Activated gamma-delta T cell (primary cell): ENCODE measurements at places on chromosomes 12 and 14.

DNA sequence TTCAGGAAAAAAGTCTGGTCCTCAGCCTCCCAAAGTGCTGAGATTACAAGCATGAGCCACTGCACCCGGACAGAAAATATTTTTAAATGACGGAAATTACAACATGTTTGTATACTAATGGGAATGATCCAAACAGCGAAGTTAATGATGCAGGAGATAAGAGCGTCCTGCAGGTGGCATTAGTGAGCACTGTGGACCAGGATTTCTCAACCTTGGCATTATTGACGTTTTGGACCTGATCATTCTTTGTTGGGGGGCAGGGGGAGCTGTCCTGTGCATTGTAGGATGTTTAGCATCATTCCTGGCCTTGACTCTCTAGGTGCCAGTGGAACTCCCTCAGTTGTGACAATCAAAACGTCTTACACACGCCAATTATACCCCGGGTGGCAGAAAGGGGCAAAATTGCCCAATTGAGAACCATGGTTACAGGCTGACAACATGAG lies 34.1 kb downstream of the SCFD1 start:
- DNase-seq: no peak

DNA sequence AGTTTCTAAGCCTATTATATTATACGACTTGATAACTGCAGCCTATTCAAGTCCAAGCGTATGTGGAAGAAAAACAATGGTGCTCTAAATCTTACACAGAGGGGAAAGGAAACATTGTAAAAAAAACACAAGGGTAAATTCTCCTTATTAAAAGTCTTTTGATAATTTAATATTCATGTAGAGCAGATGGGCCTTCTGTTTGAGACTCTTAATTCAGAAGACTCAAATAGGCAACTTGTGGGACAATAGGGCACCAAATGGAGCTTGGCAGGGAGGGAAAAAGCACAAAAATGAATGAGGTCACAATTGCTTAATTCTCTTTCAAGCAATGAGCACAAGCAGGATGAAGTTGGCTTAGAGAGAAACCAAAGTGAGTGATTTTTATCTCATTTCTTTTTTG lies 159.4 kb downstream of the NELL2 start:
- no peak for DNase-seq

DNA sequence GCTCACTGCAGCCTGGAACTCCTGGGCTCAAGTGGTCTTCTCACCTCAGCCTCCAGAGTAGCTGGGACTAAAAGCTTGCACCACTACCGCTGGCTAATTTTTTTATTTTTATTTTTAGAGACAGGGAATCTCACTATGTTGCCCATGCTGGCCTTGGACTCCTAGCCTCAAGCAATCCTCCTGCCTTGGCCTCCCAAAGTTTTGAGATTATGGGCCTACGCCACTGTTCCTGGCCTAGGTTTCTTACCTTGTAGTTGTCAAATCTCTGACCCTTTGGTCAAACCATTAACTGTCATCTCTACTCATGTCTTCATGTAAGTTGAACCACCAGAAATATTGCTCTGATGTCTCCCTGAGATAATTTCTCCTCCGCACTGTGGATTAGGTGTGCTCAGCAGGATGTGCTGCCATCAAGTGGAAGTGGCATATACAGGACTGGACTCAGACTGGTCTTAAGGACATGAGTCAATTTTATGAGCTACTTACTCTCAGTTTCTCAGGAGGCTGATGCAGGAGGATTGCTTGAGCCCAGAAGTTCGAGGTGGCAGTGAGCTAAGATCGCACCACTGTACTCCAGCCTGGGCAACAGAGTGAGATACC lies 28.5 kb downstream of the ACTR6 start:
- DNase-seq: no peak

DNA sequence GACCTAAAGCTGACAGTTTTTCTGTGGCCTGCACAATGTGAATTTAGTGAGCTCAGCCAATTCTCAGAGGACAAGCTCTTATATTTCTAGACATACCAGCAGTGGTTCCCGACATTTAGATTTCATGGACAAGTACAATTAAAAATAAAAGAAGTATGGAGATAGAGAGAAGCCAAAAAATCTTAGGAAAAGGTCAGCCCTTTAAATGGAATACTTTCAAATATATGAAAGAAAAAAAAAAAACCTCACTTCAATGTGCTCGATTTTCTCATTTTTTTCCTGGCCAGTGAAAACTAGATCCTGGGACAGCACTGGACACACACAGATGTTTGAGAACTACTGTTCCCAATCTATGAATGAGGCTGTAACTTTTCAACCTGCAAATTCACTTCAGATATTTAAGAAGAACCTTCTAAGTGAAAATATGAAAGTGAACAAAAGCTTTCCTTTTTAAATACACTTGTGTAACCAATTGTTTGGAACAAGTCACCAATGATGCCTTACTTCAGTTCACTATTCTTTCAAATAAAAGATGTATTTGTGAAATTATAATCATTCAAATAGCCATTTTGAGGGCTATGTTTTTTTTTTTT lies 109.4 kb downstream of the SLC38A1 start:
- no peak for DNase-seq

- no peak for DNase-seq
Observed at GRCh38 chr12:32467959-32468863, 68.9 kb downstream of the FGD4 start.

DNA sequence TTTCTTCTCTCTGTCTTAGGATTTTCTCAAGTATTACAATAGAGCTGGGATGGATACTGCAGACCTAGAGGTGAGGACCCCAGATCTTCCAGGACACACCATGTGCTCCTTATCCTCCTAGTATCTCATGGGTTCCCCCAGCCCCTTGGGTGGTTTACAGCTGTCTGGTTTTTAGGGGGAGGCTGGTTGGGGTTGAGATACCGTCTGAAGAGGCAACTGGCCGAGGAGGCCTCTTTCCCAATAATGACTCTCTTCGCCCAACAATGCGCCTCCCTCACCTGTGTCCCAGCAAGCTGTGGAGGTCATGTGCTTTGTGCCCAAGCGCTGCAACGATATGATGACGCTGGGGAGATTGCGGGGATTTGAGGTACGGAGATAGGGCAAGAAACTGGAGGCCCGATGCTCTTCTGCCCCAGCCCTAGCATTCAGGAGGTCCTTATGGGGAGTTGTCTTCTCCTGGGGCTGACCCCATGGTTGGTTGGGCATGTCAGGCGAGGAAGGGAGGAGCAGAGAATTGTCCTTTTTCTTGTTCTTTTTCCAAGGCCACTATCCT lies 3.8 kb downstream of the ARHGEF25 start:
- no peak for DNase-seq

GRCh38 chr12:30828686-30829085 lies 73.9 kb upstream of the CAPRIN2 start:
- DNase-seq: no peak

GRCh38 chr14:68652433-68652690 lies 140.5 kb downstream of the ZFP36L1 start:
- DNase-seq: no peak

- no peak for DNase-seq
Observed at GRCh38 chr12:104930388-104931326, 27.4 kb downstream of the SLC41A2 start.

DNA sequence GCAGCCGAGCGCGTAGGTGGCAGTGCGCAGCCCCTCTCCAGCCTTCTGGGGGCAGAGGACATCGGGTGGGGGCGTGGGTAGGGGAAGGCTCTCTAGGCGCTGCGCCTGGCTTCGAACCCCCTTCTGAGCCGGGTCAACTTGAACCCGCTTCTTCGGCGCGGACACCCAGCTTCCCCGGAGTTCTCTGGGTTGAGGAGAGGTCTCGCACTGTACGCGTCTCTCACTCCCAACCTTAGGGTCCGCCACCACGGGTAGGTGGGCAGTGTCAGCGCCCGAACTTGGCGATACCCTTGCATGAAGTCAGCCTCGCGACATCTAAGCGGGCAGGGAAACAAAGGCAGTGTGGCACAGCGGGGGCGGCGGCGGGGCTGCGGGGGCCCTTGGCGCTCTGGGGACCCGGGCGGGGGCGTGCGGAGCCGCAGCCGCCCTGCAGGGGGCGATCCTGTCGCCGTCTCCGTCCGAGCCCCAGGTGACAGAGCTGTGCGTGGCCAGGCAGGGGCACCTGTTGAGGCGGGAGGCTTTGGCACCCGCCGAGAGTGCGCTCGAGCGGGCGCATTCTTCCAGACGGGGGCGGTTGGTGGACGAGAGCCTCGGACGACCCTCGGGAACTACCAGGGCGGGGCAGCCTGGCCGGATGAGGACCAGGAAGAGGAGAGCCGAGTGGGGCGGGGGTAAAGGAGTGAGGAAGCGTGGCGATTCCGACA lies 1.1 kb downstream of the GALNT16 start:
- no peak for DNase-seq

DNA sequence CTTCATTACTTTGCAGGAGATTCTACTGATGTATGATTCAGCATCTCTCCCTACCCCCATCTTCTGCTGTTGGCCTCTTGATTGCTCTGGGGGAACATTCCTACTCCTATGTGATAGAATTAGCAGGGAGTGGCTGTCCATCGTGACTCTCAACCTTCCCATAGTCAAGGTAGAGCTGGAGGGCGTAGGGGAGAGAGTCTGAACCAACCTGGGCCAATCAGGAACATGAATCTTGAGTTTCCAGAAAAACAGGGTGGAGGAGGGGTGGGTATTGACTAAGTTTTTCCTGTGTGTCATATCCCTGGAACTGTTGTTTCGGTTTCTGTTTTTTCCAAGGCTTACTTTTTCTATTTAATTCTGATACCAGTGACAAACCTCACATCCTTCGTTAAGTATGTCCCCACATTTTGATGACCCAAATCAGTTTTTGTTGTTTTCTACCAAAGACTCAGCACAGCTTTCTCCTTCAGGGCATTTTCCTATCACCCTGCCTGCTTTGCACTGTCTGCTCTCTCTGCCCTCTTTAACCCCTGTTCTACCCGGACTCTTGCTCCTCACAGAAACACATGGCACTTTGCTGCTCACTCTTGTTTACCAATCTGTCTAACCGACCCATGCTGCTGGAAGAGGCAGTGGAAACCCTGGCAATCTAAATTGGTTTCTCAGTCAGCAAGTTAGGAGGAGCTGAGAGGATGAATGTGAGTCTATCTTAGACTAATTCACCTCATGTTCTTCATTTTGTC lies 1428.3 kb downstream of the AACS start:
- DNase-seq: no peak

DNA sequence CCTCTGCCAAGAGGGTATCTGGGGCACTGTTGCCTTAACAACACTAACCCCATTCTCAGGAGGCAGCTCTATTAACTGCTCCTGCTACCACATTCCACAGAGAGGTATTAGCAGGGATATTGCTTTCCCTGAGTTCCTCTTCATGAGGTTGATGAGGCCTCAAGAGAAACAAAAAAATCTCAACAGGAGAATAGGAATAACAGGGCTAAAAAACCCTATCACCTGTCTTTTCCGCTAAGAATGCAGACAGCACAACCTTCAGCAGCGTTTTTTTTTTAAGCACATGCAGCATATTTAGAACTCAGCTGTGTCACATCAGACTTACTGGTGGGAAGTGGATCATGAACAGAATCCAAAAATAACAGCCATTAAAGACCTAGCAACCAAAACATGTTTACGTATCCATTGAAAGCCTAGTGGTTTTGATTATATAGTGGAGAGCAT lies 29.2 kb downstream of the ATF7 start:
- DNase-seq: no peak

GRCh38 chr12:53208877-53209463 lies 1.9 kb upstream of the ITGB7 start:
- DNase-seq: no peak

DNA sequence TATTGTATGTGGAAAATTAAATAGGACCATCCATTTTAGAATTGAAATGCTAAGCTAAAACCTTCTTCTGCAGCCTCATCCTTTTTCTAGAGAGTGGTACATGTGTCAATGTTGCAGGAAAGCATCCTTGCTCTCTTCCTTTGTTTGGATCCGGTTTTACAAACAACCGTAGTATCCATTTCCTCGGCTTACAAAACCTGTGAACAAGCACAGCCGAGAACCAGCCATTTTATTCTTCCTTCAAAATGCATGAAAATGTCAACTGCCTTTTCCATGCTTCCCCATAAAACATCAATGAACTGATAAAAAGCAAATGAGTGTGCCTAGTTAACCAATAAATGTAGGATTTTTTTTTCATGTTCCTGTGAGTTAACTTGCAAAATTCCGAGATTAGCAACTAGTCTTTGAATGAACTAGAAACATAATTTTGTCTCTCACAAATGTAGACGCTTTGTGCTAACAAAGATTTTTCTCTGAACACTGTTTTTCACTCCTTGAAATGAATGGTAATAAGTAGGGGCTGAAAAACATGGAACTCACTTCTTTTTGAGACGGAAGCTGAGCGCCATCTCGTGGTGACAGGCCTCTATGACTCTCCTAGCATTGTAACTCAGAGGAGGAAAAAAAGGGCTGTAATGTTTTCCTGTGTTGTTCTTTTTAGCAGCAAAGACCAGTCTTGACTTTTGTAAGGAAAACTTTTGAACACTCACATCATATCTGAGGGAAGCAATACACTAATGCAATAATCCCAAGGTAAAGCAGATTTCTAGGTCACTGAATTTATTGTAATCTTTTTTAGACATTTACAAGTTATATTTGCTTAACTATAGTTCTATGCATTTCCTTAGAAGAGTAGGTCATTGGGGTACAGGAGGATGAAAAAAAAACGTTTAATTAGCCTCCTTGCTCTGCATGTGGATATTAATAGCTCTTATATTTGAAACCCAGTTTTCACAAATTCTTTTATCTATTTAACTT lies 157.4 kb upstream of the FOXG1 start:
- DNase-seq: no peak

- no peak for DNase-seq
Observed at GRCh38 chr12:20620261-20620660, 74.9 kb upstream of the SLCO1C1 start.

- no peak for DNase-seq
Observed at GRCh38 chr12:57130941-57131340, 2.7 kb downstream of the LRP1 start.

GRCh38 chr14:92797935-92798653 lies 4.0 kb downstream of the GOLGA5 start:
- no peak for DNase-seq

GRCh38 chr12:95848575-95849388 lies 10.0 kb upstream of the SNRPF start:
- no peak for DNase-seq

DNA sequence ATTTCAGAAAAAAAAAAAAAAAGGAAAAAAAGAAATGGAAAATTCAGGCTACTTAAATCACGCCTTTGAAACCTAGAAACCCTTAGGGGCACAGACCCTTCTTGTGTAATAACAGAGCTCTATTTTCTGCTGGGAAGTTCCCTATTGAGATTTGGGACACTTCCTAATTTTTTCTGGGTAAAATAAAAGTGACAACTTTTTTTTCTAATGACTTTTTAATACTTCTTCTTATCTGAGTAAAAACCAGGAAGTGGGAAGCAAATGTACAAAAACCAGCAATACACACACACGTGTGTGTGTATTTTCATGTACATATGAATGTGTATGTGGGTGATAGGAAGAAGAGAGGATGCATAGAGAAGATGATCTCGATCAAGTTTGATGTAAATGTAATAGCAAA lies 35.8 kb downstream of the ETV6 start:
- DNase-seq: no peak

DNA sequence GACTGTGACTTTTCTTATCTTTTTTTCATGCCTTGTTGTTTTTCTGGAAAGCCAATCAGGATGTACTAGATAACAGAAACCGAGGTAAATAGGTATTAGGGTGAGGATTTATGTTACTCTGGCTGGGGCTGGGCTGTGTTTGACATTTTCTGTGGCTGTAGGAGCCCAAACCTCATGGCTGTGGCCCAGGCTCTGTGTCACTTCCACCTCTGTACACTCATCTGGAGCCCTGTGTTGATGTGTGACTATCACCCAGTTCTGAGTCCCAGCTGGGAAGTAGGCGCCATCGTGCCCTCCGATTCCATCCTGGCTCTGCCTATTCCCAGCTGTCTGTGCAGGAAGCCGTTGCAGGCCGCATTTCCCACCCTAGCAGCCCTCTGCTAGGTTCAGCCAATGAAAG lies 1.6 kb upstream of the HHIPL1 start:
- no peak for DNase-seq
